ENCODE measurements at places on chromosomes 1 and 21.
A peak's percentile ranks its signal among the peaks of the same experiment; 100 is the strongest.

- no peak for DNase-seq
Observed at GRCh38 chr1:3545363-3546047, 65.8 kb downstream of the MEGF6 start.

GRCh38 chr1:75808921-75809320 lies 12.2 kb downstream of the MSH4 start:
- DNase-seq, result no peak

DNA sequence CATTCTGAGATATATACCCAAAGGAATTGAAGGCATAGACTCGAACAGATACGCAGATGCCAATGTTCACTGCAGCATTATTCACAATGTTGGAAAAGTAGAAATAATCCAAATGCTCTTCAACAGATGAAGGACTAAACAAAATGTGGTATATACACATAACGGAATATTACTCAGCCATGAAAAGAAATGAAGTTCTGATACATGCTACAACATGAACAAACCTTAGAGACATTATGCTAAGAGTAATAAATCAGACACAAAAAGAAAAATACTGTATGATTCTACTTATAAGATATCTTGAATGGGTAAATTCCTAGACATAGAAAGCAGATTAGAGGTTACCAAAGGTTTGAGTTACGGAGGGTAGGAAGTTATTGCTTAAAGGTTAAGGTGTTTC lies 57.9 kb downstream of the SLC25A24 start:
- no peak for DNase-seq

DNA sequence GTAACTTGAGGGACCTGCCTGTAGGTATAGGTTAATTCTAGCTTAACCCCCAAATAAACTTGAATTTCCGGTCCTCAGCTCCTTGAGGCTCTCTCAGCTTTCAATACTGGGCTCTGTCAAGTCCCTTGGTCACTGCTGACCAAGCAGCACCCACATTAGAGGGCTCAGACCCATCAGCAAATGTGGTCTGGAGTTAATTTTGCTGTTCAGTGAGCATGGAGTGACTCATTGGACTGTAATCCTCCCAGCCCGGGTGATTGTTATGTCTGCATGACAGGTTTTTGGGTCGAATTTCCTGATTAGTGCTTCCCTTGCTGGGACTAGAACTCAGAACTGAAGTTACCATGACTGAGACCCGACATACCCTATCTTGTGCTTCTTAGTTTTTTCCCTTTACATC lies 130.6 kb downstream of the URB2 start:
- peak; percentile 85 for DNase-seq

- no peak for DNase-seq
Observed at GRCh38 chr21:14686466-14687267, 140.6 kb upstream of the SAMSN1 start.

- DNase-seq, result no peak
Observed at GRCh38 chr1:39392851-39393573, 98.4 kb upstream of the BMP8A start.
